Right ventricle myocardium superior (tissue), 1 donor: ENCODE measurements at places on chromosomes 11 and 22. TPM values are rescaled to one million over a fixed set of nuclear protein-coding genes. Genes with fewer than 3 reads are reported as not detected.

- no peak for DNase-seq
Measured at GRCh38 chr22:40533712-40534378, 102.7 kb downstream of the MRTFA start.

DNA sequence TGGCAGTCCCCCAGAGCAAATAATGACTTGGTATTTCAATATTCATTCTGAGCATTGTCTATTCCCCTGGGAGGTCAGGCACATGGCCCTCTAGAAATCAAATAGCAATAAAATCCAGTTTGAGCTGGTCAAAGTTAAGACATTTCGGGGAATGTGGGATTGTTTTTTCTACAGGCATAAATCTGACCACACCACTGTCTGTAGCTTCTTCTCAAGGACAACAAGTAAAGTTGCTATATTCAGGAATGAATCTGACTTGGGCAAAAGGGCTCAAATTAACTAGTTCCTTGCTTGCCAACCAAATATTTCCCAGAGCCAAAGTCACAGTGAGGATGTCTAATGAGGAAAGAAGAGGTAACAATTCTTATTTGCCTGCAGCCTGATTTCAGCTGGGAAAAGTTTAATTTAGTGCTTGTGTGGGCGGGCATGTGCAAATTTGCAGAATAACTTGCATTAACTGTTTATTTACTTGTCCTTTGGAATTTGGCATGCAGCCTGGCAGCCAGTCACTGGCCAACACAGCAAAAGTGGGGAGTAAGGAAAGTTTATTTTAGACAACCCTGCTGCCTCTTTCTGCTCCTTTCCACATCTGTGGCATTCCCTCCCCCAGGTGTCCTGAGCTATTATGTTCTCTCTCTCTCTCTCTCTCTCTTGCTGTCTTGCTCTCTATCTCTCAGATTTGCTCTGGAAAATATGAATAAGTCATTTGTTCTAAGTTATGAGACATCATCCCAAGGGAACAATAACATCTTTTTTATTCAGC lies 51.2 kb upstream of the ARHGAP20 start:
- DNase-seq, result no peak

DNA sequence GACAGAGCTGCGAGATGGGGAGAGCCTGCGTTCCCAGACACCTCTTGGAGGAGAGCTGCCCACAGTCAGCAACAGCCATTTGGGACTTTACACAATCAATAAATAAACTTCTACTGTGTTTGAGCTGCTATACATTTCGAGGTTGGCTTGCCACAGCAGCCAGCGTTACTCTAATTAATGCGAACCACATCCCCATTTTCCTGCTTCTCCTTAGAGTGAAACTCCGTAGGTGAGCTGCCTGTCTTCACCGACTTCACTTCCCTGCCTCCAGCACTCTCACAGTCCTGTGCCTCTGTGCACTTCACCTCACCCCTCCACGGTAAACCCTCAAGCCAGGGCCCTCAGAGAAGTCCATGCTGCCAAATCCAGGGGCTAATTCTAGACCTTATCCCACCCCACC lies 5.9 kb upstream of the SLC22A12 start:
- DNase-seq, result no peak

GRCh38 chr22:41517172-41518047 lies 26.9 kb downstream of the POLR3H start:
- DNase-seq, result peak; percentile 66

DHCR7 gene
- 48.5 TPM for total RNA-seq

DNA sequence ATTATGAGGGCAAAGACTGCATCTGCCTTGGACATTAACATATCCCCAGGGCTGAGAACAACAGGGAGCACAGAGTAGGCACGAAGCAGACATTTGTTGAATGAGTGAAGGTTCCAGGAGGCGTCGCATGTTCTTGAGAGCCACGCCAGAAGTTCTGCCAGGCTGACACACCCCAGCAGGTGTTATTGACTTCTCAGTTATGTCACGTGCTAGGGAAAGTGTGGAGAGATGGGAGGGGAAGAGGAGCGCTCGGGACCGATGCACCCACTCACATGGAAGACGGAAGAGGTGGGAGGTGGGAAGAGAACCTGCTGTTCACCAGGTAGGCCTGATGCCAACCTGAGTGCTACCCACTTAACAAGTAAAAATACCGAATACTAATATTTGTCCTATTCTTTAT lies 232.8 kb downstream of the LARGE1 start:
- DNase-seq, result no peak
